ENCODE measurements at places on chromosomes 12 and 14.

- DNase-seq = no peak
These were observed 55.8 kb downstream of the TPCN1 start for GRCh38 chr12:113276946-113277500.

DNA sequence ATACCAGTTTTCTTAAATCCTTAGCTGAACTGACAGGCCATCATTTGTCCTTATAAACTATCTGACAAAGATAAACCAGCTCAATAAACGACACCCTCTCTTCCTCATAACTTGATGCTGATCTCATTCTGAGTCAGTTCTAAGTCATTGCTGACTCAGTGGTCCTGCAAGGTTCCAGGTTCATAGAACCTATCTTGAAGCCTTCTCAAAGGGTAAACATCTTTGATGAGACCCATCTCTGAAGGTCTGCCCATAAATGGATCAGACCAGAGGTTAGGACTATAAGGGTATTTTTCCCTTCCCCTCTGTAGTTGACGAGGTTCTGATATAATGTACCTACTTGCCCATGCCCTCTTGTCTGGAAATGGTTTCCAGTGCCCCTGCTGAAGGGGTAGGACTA lies 11.9 kb downstream of the NAA25 start:
- no peak for DNase-seq

- no peak for DNase-seq
These were observed 163.3 kb upstream of the SFSWAP start for GRCh38 chr12:131547555-131547954.

DNA sequence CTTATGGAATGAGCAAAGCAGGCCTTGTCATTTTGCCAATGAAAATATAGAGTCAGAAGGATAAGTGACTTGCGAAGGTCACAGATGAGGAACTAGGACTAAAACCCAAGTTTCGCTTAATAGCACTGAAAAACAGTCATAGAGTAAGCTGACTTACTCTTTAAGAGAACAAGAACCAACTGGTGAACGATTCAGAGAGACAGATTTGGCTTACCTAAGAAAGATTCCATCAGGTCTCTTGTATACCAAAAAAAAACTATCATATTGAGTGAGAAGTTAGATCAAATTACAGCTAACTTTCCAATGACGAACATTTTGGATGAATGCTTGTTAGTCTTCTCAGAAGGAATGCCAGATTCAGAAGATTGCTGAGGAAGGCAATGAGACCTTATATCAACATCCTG lies 74.2 kb downstream of the ZFC3H1 start:
- DNase-seq = no peak

DNA sequence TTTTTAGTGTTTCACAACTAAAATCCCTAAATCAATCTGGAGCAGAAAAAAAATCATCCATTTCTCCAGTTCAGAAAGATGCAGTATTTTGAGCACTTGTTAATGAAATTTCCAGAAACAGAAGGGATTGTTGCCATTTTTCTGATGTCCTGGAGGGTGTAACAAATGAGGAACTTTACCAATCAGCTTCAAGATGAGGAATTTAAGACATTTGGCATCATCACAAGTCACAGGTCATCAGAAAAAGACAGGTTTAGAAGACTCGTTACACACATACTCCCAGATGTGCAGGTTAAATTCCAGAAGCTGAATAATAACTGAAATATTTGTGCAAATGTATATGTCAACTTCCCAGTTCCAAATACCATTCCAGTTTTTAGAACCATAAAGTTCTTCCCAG lies 482 bp upstream of the PSMC1 start:
- no peak for DNase-seq

DNA sequence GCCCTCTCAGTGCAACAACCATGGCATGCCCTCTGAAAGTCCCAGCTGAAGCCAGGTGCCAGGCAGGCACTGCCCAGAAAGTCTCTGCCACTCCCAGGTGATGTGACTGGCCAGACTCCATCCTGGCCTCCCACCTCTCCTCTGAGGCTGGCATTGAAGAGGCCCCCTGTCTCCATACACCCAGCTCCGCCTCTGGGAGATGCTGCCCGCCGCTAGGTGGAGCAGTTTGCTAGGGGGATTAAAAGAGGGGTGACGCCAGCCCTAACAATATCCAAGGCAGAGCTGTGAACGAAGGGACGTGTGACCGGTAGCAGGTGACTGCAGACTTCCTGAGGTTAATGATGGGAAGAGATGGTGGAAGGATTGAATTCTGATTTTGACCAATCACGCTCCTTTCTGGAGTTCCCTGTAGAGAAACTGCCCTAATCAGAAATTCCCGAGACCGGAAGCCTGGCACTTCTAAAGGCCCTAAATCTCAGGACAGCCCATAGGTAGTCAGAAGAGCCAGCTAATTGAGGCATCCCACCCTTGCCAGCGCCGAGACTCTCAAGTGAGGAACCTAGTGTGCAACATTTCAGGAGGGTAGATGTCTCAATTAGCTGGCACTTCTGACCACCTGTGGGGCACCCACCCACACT lies 8.3 kb upstream of the PLEK2 start:
- no peak for DNase-seq

GRCh38 chr12:28777603-28778365 lies 371.3 kb upstream of the FAR2 start:
- DNase-seq = no peak

DNA sequence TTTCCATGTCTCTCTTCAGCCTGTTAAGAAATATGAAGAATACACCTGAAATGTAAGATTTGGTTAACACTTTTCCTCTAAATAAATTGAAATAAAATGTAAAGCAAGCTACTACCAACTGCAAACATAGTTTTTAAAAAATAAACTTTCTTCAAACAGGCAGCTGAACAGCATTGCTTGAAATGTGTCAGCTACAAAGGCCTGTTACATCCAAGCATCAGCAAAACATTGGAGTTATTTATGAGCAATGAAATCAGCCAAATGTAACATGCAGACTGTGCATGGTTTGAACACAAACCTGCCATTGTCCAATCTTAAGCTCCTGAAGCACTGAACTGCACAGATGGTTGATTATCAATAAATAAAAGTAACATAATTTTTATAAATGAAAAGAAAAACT lies 291.3 kb downstream of the ACSS3 start:
- no peak for DNase-seq

DNA sequence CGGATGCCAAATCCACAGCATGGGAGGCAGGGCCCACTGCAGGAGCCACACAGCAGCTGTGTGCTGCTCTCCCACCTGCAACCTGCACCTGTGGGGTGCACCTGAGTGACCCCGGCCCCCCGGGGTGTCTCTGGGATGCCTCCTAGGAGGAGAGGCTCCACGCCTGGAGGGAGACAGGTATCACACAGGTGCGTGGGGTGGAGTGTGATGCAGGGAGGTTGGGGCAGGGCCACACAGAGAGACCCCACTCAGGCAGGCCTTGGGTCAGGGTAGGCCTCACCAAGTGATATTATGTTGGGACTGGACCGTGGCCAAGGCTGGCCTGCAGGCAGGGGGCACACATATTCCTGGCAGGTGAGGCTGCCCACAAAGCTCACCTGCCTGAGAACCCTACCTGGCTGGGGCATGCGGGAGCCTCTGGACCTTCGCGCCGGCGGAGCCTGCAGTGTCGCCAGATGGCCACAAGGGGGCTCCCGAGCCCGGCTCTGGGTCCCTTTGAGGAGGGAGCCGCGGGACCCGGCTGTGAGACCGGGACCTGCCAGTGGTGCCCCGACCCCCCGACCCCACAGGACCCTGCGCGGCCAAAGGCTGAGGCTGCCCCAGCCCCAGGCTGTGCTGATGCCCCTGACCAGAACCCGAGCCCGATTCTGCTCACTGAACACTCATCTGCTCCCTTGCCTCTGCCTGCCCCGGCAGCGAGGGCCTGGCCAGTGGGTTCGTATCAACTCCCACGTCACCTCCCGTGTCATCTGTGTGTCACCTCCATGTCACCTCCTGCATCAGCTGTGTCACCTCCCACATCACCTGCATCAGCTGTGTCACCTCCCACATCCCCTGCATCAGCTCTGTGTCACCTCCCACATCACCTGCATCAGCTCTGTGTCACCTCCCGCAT lies 11.4 kb downstream of the TMEM121 start:
- peak; percentile 51 for DNase-seq

DNA sequence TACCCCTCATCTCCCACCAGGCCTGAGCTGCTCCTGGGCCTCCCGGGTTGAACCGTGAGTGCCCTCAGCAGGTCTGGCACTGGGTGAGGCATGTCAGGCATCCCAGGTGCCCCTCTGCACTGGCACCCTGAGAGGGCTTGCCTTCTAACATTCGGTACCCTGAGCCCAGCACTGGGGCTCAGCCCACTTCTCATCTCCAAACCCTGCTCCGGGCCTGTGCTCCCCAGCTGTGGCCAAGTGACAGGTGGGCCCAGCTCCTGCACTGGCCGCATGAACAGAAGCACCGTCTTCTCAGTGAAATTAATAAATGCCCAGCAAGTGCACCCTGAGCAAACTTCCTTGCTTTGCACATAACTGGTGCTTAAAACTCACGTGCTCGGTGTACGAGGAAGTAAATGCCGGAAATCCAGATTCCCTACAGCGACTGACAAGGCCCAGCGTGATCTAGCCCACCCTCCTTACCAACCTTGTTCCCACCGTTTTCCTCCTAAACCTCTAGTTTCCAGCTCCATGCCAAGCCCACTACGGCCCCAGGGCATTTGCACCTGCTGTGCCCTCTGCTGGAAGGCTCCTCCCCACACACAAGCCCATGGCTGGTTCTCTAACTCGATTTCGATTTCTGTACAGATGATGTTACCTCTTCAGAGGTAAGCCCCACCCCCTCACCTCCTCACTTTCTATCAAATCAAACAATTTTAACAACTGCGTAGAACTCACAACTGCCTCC lies 115.2 kb upstream of the NCOR2 start:
- no peak for DNase-seq

GRCh38 chr14:40122968-40123648 lies 690.9 kb upstream of the FBXO33 start:
- DNase-seq = no peak

DNA sequence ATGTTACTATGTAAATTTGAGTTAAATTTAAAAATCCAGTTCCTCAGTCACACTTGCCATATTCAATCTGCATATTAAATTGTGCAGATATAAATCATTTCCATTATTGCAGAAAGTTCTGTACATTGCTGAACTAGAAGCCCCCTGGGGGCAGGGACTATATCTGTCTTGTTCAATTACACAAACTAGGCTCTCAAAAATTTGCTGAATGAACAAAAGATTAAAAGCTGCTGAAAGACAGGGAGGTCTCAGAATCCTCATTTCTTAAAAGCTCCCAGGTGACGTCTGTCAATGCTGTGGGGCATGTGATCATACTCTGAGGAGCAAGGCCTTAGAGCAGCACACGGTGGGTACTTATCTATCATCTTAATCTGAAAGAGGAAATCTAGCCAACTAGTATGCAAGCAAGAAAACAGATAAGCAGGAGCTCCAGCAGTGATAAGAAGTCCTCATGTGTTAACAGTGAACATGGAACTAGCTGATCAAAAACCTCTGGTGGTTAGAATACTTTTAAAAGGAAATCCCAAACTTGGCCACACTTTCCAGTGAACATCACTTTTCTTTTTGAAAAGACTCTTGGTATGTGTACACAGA lies 60.5 kb downstream of the APPL2 start:
- no peak for DNase-seq

DNA sequence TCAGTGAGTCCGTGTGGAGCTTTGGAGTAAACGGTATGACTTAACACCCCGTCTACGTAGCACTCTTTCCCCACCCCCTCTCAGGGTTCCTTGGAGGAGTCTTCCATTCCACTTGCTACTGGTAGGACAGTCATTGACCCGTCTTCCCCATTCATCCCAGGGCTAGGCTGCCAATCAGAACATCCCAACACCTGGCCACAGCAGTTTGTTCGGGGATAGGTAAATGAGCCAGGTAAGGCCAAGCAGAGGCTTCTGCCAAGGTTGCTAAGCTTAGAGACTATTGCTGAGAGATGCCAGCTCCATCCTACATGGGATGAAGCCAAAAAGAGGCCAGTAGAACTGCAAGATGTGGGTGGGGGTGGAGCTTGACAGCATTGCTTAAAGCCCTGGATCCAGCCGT lies 130.8 kb downstream of the BCL11B start:
- DNase-seq = peak; percentile 1

GRCh38 chr14:84131924-84132323 lies 1398.0 kb upstream of the FLRT2 start:
- DNase-seq = no peak

DNA sequence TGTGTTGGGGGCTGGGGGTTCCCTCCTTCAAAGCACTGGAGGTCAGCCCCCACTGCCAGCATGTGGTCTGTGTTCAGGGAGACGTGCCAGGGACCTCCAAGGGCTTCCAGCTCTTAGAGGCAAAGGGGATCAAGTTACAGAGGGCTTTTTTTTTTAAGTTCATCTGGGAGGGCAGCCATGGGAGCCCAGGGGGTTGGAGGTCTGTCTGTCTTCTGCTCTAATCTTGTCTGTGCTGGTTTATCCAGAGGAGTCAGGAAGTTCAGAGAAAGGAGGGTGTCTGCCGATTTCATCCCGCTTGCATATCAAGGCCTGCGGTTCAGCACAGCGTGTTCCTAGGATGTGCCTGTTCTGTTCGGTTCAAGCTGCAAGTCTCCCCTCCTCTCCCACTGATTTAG lies 72.2 kb downstream of the TMEM132C start:
- DNase-seq = peak; percentile 53

- peak; percentile 39 for DNase-seq
These were observed 4.9 kb upstream of the ANKLE2 start for GRCh38 chr12:132766380-132767085.

DNA sequence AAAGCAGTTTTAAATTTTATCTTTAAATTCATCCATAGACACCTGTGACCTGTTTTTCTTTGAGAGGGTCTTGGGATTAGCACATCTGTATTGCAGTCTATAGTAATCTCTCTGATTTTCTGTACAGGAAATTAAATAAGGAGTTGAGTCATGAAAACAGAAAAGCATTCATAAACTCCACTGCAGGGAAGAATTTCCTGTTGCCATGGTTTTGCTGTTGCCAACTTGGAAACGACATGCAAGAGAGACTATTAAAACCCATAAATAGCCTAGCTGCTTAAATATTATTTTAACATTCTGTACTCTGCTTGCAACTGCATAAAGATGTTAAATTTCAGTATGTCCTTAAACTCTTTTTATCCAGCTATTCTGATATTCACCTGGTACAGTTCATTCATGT lies 281.0 kb upstream of the RGS6 start:
- peak; percentile 80 for DNase-seq

Data from right hindlimb (tissue), 1 donor.